ENCODE measurements at places on chromosomes 6 and 20.

DNA sequence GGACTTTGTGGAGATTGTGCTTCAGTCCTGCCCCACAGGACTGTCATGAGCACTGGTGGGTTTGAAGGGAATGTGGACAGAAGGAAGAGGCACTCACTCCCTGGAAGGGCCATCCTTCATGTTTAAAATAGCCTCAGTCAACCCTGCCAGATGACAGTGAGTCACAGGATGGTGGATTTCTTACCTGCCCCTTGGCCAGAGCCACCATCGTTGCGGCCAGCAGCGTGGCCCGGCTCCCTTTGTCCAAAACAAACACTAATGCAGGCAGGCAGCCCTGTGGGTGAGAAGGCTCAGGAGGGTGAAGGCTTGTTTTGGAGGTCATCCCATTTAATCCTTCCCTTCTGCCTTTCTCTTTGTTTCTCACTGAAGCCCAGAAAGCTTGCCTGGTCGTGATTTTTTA is 422.7 kb downstream of the CD83 start:
- DNase-seq: no peak

- DNase-seq: no peak
Observed at GRCh38 chr6:124064317-124065113, 260.9 kb downstream of the NKAIN2 start.

GRCh38 chr6:6878887-6879585 is 228.7 kb upstream of the RREB1 start:
- DNase-seq: no peak

GRCh38 chr20:60877071-60877857 is 374.8 kb upstream of the CDH4 start:
- no peak for DNase-seq

- no peak for DNase-seq
Observed at GRCh38 chr6:23213193-23213592, 643.8 kb downstream of the HDGFL1 start.

DNA sequence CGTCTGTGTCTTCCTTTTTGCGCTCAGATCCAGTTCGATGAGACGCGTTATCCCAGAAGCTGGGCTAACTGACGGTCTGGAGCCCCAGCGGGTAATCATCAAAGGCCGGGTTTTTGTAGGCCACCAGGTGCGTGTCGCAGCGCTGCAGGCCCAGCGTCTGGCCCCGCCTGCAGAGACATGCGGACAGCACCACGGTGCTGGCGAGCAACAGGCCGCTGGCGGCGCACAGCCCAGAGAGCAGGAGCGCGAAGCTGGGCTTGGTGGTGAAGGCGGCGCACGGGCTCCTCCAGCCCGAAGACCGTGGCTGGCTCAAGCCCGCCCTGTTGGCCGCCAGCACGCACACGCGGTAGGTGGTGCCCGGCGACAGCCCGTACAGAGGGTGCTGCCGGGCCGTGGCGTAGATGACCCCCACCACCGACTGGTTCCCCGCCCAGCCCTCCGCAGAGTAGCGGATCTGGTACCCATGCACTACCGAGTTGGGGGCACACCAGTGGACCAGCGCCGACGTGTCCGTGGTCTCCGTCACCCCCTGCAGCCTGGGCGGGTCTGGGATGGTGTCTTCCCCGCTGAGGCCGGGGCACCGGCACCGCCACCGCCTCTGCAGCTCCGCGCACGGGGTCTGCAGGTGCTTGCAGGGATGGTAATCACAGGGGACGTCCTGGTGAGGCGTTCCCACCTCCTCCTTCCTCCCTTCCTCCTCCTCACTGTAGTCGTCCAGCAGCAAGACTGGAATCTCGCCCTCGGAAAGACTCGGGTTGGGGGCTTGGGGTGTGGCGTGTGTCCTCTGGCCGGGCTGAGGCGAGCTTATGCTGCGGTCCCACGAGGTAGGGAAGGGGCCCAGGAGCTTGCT is 12.7 kb downstream of the LRRN4 start:
- no peak for DNase-seq

DNA sequence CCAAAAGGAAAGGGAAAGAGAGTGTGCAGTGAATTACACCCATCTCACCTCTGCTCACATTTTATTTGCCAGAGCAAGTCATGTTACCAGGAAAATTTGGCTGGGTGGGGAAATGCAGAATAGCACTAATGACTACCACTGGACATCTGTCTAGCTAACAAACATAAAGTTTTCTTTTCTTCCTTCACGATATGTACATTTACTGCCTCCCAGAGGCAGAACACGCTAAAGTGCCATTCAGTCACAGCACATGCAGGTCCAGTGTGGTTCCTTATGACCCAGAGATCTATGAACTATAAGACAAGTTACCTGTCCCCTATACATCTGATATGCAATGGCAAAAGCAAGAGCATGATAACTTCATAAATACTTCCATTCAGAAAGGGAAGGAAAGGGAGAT is 194.1 kb downstream of the OGFRL1 start:
- no peak for DNase-seq

DNA sequence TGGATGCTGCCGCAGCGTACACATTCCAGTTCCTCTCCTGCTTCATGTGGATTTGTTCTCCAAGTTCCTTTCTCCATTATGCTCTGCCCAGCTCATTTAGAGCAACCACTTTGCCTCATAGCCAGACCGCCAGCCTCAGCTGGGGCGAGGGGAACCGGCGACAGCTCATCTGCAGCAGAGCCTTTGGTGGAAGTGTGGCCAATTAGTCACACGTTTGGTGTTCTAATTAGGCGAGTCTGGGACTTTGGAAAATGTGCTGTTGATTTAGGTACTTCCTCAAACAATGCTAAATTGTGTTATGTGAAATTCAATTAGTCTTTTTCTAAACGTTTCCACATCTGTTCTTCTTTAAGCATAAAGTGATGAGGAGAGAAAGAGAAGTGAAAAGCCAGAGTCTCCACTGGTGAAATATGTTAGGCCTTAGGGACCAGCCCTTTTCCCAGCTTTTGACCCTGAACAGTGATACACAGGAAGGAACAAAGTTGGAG is 217.9 kb downstream of the TBX18 start:
- DNase-seq: no peak

DNA sequence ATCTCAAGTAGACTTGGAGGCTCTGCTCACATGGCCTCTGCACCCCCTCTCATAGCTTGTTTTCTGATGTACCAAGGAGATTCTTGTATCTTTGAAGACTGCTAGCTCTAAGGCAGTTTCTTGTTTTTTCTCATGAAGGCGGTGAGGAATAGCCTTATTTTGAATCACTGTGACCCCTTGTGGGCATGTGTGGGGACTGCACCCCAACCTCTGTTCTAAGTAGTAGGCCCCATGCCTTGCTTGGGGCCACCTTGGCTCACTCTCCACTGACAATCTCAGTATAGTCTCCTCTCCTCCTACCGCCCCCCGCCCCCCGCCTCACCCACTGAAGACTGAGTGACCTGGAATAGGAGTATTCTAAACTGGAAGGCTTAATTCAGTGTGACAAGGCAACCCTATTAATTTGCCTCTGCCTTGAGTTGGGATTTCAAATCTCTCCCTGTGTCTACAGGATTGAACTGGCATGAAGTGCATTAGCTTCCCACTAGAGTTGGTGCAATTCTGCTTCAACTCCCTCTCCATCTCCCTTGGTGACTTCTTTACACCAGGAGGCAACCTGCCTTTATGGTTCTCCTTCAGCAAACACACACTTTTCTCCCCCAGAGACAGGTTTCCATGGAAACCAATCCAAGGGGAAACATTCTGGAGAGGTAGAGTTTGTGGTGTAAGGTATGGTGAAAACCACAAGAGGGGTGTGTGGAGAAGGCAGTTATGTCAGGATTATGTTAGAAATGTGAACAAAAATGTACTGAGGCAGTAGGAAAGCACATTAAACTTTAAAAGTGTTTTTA is 75.4 kb upstream of the ECI2 start:
- no peak for DNase-seq

GRCh38 chr6:26065952-26066380 is 21.3 kb upstream of the HFE start:
- DNase-seq: peak; percentile 20

- DNase-seq: no peak
Observed at GRCh38 chr20:53321596-53321995, 272.0 kb downstream of the ZNF217 start.

GRCh38 chr6:82458147-82458546 is 94.5 kb downstream of the TPBG start:
- DNase-seq: no peak

- DNase-seq: no peak
Observed at GRCh38 chr6:11976489-11976888, 35.6 kb upstream of the HIVEP1 start.

- DNase-seq: no peak
Observed at GRCh38 chr6:148611213-148611612, 135.6 kb upstream of the UST start.

GRCh38 chr20:10430000-10430466 is 4.0 kb downstream of the MKKS start:
- no peak for DNase-seq

GRCh38 chr6:153801917-153802316 is 237.1 kb upstream of the OPRM1 start:
- no peak for DNase-seq

- no peak for DNase-seq
Observed at GRCh38 chr6:124983383-124984083, 21.3 kb downstream of the RNF217 start.

DNA sequence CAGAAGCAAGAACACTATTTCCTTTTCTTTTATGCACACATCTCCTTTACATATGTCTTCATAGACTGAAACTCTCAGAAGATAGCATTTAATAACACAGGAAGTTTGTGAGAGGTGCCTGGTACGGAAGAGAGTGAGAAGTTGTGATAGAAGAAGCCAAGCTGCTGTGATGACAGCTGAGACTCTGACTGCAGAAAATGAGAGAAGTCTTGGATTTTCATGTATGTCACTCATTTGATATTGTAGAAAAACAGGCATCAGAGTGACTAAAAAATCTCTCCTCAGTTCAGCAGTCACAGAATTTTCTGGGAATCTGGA is 154.9 kb upstream of the BMP2 start:
- DNase-seq: no peak

DNA sequence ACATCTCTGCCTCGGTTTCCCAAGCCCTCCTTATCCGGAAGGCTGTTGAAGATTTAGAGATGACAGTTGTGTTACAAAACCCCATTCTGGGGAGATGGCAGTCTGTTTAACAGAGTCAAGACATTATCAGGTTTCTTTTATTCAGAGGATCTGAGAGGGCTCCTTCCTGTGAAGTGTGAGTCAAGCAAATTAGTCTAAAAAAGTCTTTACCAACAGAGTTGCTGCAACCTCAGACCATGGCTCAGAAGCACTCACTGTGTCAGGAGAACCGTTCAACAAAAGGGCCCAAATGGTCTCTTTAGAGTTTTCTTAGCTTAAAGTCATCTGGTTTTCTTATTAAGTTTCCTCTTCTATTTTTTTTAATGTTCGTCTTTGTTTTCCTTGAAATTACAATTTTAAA is 717.8 kb downstream of the EPM2A start:
- DNase-seq: no peak

DNA sequence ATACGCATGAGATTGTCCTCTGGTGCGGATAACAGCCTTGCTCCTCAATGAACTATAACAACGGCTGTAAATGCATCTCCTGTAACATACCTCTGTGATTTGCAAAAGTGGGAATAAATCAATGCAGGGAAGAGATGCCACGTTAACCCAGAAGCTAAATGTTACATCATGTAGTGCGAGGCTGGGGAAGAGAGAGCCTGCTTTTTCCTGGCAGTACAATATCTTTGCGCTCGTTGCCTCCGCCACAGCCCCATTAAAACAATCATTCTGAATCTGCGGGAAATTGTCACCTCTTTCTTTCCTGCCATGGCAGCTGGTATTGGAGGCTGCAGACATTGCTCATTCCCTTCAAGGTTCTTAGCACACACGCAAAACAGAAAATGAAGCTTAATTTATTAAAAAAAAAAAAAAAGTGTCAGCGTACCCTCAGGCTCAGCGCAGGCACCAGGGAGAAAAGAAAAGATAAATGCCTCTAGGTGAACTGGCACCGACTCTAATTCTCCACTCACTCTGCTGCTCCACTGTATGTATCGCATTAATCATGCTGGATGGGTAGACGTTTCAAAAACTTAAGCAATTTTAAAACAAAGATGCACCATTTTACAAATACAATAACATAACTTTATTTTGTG is 70.2 kb upstream of the TFB1M start:
- no peak for DNase-seq

DNA sequence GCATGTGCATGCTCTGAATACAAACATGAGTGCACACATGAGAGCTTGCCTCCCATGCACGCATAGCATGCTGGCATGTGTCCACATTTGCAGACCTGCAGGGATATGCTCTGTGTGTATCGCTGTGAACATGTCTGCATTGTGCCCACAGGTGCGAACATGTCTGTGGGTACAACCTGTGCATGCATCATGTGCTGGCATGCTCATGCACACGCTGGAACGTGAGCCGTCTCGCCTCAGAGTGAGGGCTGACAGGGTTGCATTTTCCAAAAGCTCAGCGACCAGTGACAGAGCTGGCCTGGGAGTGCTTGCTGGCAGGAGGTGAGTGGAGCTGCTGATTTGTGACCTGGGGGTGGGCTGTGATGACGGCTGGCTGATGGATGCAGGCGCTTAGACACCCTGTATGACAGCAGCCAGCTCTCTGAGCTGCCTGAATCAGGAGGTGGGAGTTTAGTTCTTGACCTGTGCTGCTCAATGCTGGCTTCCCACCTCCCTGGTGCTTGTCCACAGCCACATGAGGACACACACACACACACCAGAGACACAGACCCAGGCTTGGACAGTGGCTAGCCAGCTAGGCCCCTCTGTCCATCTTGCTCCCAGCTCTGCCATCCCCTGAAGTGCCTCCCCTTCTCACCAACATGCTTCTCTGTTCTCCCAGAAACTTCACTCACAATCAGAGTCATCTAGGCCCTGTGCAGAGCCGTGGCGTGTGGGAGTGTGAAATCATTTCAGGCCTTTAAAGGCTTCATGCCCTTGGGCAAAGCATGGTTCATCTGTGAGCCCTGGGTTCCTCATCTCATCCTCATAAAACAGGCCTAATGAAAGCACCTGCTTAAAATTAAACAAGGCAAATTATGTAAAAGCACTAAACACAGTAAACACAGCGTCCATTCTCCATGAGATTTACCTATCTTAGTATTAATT is 51.4 kb downstream of the CD40 start:
- DNase-seq: no peak

DNA sequence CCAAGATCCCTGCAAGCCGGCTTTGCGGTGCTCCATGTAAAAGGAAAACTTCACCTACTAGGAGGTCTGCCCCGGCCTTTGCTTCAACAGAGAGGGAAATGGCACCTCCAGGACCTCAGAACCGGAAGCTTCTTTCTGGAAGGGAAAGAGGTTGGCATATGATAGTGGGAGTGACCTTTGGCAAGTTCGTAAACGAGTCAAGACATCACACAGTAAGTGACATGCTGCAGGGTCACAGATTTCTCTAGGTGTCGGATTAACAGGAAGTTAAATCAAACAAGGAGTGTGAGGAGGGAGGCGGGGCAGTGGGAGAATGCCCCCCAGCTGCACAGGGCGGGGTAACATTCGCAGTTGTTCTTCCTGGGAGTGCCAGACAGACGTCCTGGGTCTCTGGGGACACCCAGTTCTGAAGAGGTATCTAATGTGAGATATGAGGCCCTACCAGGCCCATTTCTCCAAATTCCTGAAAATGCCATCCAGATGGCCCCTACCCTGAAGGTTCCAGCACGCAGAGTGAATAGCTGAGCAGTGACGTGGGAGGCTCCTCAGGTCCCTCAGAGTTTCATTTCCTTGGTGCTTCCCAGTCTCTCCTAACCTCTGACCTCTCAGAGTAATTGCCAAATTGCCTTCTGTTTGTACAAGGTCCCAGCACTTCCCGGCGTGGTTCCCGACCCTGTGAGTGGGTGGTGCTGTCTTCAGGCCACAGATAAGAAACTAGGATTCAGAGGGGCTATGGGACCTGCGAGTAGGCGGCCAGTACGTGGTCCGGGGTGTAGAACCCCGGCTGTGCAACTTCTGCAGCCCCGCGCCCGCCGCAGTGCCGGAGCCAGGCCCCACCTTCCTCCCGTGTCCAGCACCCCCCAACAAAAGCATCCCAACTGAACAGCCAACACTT is 1.9 kb downstream of the RRBP1 start:
- no peak for DNase-seq

All from activated T-helper 1 cell treated with Interleukin-2 at 50 U/mL for 16 hours (primary cell).